Suppressor macrophage (primary cell): ENCODE measurements at places on chromosomes 7 and 10.

DNA sequence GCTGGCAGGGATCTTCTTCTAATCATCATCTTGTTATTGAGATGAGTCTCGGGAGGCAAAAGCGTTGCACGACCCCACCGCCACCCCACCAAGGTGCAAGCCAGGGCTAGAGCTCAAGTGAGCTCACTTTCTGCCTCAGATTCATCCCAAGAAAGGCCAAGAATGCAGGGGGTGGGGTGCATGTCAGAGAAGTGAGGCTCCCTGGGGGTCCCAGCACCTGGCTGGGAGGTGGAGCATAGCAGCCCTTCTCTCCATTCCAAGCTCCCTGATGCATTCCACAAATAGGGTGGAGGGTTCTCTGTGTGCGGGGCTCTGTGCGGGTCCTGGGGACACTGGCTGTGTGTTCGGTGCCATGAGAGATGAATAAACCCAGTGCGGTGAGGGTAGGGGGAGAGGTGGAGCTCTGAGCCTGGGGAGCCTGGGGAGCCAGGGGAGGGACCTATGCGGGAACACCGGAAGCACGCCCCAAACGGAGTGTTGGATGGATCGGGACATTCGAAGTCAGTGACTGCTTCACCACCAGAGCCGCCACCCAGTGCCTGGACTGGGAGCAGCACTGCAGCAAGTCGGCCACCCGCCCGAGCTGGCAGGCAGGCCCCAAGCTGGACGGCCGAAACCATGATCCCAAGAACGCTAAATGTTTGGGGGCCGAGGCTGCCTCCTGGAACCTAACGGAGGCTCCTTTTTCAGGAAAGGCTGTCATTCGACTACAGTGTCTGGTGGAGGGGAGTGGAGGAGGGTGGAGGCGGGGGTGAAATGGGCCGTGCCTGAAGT is 17.9 kb upstream of the HMX3 start:
- no peak for DNase-seq

- peak; percentile 70 for DNase-seq
Observed at GRCh38 chr7:30285067-30285535, 704 bp downstream of the ZNRF2 start.

GRCh38 chr7:4706384-4707216 is 24.5 kb downstream of the FOXK1 start:
- DNase-seq = peak; percentile 68

GRCh38 chr10:15842556-15843169 is 17.6 kb downstream of the MINDY3 start:
- DNase-seq = no peak

GRCh38 chr7:10225275-10225674 is 748.4 kb upstream of the PHF14 start:
- DNase-seq = no peak

DNA sequence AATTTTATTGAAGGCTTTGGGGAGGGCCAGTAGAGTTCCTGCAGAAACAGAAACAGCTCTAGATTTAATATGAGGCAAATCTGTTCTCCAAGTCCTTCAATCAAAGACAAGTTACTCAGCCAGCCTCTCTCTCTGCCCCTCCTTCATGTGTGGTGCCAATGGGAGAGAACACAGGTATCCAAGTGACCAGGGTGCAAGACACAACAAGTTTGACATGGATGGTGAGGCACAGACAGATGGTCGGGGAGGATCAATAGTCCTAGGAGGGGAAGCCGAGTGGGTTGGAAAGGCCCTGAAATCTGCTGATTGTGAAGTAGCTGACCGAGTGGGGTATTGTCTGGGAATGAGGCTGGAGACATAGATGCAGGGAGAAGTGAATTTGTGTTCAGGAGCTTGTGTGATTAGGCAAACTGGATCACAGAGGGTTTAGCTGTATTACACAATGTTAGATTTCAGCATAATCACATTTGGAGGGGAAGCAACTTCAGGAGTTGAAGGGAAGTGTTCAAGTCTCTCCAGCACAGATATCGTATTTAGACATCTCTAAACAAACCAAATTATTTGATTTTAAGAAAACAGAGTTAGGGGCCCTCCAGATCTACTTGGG is 1.5 kb downstream of the GIMAP1 start:
- peak; percentile 49 for DNase-seq

DNA sequence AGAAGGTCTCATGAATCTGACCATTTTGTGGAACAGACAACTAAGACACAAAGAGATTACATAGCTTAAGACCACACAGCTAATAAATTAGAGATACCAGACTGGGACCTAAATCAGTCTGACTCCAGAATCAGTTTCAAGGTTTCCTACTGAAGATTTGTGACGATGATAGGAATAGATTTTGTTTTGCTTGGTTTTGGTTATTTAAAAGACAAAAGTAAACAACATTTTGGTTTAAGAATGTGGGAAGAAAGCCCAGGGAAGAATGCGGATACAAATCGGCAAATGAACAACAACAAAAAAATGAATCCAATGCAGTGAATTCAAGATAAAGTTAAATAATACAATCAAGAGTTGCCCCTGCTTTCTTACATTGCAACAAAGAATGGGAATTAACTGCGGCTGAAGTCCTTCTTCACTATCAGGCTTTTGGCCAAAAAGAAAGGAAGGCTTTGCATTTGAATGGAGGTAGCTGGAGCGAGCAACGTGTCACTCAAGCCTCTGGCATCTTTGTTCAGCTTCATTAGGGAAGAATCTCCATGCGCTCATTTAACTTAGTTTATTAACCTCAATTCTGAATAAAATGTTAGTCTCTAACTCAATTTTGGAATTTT is 210.8 kb downstream of the ADAM12 start:
- DNase-seq = no peak

DNA sequence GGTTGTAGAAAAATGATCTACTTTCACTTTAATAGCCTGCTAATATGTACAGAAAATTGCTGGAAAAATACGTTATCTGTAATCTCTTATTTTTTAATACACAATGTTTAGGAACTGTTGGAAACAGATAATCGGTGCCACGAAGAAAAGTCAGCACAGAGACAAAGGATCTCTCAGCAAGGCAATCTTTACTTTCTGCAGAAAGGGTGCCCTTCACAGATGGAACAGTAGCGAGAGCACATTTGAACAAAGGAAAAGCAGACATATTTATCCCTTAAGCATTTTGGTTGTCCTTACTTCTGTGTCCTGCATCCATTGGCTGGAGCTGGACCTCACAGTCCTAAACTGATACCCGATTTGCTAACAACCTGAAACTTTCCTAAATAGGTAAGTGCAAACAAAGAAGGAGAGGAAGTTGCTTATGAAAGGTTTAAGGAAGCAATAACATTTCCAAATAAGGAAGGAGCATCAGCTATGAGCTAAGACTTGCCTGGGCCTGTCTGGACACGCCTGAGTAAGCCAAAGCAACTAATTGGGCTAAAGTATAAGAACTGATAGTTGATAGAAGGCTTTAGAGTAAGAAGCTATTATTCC is 640.0 kb downstream of the SH2D4B start:
- no peak for DNase-seq

- DNase-seq = no peak
Observed at GRCh38 chr10:104123397-104123796, 1.4 kb downstream of the SFR1 start.

- DNase-seq = no peak
Observed at GRCh38 chr10:87510025-87510424, 5.3 kb downstream of the MINPP1 start.

- no peak for DNase-seq
Observed at GRCh38 chr7:142560166-142560565, 189.1 kb upstream of the PRSS1 start.

- no peak for DNase-seq
Observed at GRCh38 chr10:60722623-60723022, 55.7 kb upstream of the CDK1 start.

- DNase-seq = peak; percentile 66
Observed at GRCh38 chr10:50275650-50276235, 24.4 kb upstream of the ASAH2 start.

GRCh38 chr10:5581670-5582566 is 57.2 kb downstream of the CALML3 start:
- DNase-seq = no peak

- no peak for DNase-seq
Observed at GRCh38 chr10:24526085-24526649, 197.5 kb downstream of the ARHGAP21 start.

GRCh38 chr10:23432166-23432565 is 6.7 kb upstream of the OTUD1 start:
- DNase-seq = no peak

GRCh38 chr7:151188252-151188542 is 1.1 kb upstream of the ASB10 start:
- DNase-seq = no peak

GRCh38 chr7:20722941-20723340 is 63.7 kb downstream of the SP8 start:
- DNase-seq = no peak
